ENCODE measurements at places on chromosomes 1 and 21.

DNA sequence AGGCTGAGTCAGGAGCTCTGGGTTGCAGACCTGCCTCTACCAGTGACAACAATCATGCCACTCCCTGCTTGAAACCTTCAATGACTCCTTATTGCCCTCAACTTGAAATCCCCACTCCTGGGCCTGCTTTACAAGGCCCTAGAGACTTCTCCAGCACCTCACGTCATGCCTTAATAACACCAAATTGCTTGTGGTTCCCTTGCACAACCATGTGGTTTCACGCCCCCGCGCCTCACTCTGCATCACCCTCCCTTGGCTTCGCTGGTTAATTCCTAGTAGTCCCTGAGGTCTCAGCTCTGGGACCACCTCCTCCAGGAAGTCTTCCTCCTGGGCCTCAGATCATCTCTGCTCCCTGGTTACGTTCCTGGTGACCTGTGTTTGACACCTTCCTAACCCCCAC is 33.0 kb downstream of the EPHA2 start:
- peak; percentile 86 for DNase-seq

DNA sequence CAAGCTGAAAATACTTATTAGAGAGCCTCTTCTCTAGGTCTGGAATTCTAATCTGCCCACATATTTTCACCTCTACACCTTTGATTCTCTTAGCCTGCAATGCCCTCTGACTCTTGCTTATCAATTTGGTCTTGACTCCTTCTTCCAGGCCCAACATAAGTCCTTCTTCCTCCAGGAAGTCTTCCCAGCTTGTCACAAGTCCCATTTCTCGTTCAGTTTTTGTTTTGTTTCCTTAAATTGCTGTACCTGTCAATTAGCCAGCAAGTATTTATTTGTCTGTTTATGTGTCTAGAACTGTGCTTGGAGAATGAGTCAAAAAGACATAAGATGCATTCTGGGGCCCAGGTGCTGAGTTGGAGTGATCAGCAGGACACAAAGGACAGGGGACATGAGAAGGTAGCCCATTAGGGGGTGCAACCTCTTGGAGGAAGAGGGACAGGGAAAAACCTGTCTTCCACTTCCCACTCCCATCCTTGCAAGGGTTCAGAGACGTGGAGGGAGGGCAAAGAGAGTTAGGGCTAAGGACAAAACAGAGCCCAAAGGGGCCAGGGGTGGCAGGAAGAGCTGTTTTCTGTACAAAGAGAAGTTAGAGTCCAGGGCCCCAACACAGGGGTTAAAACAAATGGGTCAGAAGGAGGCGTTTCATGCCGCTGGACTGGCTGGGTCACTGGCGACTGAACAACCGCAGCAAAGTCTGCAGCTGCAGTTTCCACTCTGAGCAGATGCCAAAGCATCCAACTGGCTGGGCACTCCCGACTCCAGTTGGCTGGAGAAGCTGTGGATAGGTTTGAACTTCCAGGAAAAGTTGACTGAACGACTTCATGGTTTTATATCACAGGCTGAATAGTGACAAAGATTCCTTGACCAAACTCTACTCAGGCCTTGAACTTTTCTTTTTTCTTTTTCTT is 10.7 kb upstream of the CNR2 start:
- DNase-seq, result no peak

DNA sequence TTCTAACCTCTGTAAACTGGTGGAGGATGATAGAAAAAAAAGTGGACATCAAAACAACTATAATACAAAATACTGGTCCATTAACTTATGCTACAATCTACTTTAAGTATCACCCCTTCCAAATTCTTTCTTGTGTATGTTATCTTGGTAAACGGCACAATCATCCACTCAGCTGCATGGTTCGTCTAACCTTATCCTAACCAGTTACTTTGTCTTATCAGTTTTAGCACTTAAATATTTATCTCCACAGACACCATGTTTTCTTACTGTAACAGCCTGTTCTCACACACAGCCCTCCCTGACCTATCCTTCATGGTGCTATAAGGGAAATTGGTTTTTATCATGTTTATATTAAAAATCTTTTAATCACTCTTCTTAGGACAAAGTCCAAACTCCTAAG is 157.2 kb downstream of the PTGER3 start:
- DNase-seq, result no peak

DNA sequence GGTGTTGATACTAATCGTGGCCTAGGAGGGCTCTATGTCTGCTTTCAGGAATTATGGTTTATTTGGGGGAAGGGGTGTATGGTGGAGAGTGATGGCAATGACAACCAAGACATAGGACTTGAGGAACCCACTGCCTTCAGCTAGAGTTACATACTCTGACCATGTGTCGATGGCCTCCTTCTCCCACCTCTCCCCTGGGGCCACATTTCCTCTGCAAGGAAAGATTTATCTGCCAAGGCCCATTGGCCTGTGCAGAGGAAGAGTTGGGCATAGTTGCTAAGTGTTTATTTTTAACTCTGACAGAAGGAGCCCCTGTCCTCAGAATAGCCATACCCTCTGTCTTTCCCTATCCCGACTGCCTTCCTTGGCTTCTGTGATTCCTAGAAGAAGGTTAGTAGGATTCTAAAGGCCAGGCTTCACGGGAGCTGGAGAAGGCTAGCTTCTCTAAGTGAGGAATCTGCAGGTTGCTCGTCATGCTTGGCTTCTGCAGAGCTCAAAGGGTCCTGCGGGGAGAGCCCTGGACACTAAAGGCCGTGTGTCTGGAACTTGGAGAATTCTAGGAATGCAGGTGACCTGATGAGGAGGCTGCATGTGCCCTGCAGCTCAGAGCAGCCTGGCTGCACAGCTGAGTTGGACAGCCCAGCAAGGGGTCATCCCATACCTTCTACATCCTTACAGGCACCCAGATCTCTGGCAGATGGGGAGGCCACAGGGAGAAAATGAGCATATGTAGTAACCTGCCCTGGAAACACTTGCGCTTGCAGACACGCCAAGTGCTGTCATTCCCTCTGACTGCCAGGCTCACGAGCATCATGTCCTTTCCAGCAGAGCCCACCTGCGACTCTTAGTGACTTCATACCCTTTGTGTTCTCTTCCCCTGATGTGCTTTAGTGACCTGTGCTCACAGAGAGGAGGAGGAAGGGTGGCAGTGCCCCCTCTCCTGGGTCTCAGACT is 9.7 kb downstream of the MAPKAPK2 start:
- DNase-seq, result no peak

GRCh38 chr1:103283841-103284669 is 175.7 kb upstream of the COL11A1 start:
- DNase-seq, result peak; percentile 70

DNA sequence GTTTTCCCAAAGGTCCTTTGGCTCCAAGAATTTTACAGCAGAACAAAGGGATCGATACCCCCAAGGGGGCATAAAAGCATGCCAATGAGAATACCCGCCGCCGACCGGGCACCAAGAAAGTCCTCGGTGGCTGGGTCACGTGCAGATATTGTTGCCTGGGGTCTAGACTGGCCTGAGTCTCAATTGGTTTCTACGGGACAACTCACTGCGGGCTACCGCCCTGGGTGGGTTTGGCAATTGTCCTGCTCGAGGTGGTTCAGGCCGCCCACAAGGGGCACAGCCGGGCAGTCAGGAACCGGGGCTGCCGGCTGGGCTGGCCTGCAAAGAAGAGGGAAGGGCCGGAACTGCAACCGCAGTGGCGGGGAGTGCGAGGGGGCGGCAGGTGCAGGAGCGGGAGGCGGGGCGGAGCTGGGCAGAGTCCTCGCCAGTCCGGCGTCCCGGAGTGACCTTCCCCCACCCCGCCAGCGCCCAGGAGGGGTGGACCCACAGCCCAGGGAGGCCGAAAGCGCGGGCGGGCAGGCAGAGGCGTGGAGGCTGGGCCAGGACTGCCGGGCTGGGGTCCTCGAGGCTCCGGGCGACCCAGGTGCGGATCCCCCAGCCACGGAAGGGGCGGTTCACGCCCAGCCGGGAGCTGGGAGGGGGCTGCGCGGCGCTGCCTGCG is 926 bp upstream of the ATP1B1 start:
- DNase-seq, result no peak

GRCh38 chr21:35172231-35172630 is 123.1 kb upstream of the RUNX1 start:
- DNase-seq, result no peak

DNA sequence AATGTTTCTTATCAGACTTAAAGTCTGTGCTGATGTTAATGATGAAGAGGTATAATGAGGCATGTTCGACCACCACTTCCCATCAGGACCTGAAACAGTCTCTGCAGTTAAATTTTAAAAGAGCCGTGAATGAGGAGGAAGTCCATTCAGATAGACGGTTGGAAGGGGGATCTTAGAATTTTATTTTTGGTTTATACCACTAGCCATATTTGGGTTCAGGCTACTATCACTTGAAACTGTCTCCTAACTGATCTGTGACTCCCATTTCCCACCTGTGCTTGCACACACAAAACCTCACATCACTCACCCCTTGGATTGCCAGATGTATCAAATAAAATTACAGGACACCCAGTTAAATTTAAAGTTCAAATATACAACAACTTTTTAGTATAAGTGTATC is 9.9 kb upstream of the ANKRD13C start:
- DNase-seq, result no peak

DNA sequence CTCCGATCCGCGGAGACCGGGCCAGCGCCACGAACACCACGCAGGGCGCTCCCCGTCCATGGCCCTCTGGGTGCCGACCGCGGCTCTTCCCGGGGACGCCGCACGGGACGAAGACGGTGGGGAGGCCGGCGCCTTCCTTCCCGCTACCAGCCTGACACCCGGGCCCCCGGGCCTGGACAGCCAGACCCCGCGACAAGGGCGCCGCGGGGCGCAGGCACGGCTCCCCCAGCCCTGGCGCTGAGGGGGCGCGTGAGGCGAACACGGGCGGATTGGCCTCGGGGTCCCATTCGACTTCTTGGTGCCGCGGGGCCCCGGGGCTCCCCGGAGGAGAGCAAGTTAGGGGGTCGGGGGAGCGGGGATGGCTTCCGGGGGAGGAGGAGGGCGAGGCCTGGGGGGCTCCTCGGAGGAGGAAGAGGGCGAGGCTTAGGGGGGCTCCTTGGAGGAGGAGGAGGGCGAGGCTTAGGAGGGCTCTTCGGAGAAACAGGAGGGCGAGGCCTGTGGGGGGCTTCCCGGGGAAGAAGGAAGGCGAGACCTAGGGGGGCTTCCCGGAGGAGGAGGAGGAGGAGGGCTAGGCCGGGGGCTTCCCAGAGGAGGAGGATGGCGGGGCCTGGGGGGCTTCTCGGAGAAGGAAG is 537 bp upstream of the KLHL17 start:
- DNase-seq, result no peak

DNA sequence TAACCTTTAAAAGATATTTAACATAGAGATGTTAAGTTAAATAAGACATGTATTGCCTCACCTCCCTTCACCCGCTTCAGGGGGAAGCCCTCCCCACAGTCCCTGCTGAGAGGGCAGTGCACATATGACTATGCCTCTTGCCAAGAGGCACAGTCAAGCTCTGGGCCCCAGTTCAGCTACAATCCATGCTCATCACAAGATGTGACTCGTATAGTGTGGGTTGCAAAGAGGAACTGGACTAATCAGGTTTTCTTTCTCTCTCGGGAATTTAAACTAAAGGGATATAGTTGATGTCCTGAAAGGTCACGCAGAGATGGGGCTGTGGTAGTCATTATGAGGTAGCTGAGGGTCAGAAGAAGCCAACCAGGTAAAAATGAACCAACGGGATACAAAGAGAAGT is 35.6 kb downstream of the LYST start:
- DNase-seq, result peak; percentile 68

GRCh38 chr1:99315305-99315704 is 51.0 kb downstream of the PLPPR4 start:
- DNase-seq, result no peak

DNA sequence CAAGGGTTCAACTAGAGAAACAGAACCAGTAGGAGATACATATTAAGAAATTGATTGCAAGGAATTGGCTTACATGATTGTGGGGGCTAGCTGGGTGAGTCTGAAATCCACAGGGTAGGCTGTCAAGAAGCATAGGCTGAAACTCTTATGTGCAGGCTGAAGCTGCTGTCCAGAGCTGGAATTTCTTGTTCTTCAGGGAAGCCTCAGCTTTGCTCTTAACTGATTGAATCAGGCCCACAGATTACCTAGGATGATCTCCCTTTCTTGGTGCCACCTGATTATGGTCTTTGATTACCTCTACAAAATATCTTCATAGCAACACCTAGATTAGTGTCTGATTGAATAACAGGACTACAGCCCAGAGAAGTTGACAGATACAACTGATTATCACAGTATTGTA is 22.5 kb upstream of the FRRS1 start:
- DNase-seq, result no peak

DNA sequence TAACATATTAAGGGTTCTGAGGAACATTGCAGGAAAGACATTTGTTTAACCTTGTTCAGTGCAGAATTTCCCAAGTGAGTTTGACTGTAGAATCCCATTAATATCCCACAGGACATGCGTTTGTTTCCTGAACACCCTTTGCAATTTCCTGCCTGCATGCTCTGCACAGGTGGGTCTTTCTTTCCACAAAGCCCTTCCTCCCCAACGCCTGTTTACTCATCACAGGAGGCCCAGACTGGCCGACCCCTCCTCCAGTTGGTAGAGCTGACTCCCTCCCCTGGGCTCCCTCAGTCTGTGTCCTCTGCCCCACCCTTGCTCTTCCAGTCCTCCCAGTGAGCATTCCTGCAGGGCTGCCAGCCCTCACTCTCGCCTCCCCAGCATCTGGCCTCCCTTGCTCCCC is 47.5 kb upstream of the CTPS1 start:
- DNase-seq, result no peak

- DNase-seq, result no peak
These were observed 63.8 kb downstream of the CD34 start for GRCh38 chr1:207847116-207847515.

DNA sequence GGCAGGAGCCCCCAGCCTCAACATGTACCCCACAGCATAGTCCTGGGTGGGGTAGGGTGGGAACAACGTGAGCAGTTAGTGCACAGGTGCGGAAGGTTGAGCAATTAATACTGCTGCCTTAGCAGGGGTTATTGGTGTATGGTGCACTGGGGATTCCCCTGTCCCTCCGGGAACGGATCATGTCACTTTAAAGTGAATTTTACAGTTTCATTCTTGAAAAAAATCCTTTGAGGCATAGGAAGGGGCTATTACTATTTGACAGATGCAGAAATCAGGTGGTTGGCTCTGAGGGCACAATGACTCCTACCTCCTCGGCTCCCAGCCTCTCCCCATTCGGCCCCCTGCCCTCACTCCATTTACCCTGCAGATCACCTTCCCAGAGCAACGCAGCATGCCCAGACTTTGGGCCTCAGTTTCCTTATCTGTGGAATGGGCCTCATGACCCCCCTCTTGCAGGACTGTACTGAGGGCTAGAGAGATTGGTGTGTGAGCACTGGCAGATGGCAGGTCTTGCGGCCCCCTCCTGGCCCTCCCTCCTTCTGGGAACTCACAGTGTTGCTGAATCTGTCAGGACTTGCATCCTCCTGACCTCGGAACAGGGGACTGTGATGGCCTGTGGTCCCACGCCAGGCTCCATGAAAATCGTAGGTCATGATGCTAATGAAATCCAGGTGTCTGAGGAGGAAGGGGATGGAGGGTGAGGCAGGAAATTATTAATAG is 5.1 kb upstream of the MYBPH start:
- DNase-seq, result no peak

All from fibroblast of skin of scalp (primary cell).